ENCODE measurements at places on chromosomes 6 and 20.

- DNase-seq: no peak
Measured at GRCh38 chr6:166618251-166618650, 8.8 kb downstream of the RPS6KA2 start.

DNA sequence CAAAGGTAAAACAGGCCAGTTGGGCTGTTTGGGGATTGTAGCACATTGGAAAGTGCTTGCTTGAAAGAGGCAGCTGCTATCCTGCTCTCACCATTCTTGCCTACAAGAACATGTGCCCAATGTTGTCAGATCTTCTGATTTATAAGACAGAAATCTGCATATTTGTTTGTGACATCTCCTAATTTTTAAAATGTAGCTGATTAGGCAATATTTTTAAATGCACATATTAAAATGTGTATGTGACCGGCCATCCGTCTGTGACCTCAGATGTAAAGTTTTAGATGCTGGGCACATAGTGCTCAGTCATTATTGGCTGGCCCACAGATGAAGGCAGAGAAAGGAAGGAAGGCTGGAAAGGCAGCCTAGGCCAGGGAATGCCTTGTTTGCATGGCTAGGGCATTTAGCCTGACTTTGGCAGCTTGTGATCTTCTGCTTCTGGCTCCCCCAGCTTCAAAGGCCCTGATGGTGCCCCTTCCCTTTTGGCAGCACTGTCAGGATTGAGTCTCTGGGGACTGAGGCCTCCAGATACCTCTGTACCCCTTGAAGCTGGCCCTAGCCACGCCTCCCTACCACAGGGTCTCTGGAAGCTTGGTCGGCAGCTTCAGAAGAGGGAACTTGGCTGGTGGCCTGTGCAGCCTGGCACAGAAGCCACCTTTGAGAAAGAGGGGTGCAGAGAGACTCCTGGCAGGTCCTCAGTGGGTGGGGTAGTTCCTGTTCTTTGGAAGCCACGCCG, 6.4 kb downstream of the SNPH start:
- DNase-seq: no peak

DNA sequence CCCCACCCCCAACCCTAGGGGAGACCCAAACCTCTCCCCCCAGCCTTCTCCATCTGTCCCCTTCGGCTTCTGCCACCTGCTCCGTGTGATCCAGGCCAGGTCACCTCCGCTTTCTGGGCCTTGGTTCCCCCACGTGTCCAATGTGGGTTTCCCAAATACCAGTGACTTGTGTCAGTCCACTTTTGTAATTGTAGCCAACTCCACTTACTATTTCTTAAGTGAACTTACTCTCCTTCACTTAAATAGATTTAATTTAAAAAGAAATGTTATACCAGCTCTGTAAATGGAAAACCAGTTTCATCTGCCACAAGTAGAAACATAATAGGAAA, 10.0 kb upstream of the FAM110A start:
- DNase-seq: no peak

GRCh38 chr20:11261533-11262000, 587.8 kb upstream of the JAG1 start:
- DNase-seq: no peak

DNA sequence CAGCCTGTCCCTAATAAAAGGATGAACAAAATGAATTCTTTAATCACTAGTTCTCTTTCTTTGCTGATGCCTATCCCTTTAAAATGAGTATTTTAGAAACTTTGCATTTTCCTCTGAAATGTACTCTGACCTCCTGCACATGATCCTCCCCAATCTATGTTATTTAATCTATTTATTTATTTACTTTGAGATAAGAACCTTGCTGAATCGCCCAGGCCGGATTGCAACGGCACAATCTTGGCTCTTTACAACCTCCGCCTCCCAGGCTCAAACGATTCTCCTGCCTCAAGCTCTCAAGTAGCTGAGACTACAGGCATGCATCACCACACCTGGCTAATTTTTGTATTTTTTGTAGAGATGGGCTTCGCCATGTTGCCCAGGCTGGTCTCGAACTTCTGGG, 27.9 kb downstream of the ADTRP start:
- DNase-seq: no peak

DNA sequence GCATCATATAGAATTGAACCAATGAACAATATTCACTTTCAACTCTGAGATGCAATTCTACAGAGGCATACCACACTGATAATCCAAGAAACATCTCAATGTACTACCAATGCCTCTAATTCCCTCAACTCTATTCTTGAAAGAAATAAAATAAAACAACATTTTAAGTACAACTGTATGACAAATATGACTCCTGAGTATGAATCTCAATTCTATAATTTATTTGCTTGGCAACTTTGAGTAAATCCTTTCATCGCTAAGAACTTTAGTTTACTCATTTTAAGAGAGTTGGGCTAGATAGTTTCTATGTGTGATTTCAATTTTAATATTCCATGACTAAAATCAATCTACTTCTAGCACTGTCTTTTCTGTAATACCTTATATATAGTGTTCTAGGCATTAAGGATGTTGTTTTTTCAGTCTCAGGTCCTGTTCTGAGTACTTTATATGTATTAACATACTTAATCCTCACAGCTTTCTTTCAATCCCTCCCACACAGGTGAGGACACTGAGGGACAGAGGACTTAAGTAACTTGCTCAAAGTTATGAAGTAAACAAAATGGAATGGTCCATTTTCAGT, 33.4 kb downstream of the GOPC start:
- DNase-seq: no peak

- no peak for DNase-seq
Measured at GRCh38 chr6:153962555-153962954, 76.5 kb upstream of the OPRM1 start.

DNA sequence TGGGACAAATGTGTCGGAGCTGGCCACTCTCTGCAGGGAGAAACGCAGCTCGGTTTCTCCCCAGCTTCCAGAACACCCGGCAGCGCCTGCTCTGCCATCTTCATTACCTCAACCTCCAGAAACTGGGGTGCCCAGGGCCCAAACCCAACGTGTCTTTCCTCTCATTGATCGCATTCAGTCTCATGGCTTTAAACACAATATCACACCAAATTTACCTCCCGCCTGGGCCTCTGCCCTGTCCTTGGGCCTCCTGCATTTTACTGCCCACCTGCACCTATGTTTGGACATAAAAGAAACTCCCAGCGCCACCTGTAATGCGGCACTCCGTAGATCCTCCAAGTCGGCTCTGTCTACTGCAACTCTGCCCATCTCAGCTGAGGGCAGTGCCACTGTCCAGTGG, 22.2 kb downstream of the SERPINB6 start:
- no peak for DNase-seq

DNA sequence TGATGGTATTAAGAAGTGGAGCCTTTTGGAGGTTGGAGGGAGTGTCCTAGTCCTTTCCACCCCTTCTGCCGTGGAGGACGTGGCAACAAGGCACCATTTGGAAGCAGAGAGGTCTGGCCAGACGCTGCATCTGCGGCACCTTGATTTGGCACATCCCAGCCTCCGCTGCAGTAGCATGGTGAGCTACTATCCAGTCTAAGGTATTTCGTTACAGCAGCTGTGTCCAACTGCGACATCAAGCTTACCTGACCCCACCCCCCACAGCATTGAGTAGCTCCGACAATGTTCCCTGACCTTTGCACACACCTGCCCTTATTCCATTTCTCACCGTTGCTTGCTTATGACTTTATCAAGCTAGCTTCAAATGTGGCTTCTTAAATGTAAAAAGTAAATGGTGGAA, 29.8 kb upstream of the SYNJ2 start:
- no peak for DNase-seq

DNA sequence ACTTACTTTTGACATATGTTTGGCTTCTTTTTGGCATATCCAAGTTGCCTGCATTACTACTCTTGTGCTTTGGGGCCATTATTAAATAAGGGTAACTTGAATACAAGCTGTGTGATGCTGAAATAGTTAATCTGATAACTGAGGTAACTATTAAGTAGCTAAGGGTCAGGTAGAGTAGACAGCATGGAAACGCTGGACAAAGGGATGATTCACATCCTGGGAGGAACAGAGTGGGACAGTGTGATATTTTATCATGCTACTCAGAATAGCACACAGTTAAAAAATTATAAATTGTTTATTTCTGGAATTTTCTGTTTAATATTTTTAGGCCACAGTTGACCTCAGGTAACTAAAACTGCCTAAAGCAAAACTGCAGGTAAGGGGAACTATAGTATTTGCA, 483.9 kb downstream of the RFPL4B start:
- no peak for DNase-seq

GRCh38 chr20:22866812-22867341, 168.2 kb upstream of the SSTR4 start:
- no peak for DNase-seq

DNA sequence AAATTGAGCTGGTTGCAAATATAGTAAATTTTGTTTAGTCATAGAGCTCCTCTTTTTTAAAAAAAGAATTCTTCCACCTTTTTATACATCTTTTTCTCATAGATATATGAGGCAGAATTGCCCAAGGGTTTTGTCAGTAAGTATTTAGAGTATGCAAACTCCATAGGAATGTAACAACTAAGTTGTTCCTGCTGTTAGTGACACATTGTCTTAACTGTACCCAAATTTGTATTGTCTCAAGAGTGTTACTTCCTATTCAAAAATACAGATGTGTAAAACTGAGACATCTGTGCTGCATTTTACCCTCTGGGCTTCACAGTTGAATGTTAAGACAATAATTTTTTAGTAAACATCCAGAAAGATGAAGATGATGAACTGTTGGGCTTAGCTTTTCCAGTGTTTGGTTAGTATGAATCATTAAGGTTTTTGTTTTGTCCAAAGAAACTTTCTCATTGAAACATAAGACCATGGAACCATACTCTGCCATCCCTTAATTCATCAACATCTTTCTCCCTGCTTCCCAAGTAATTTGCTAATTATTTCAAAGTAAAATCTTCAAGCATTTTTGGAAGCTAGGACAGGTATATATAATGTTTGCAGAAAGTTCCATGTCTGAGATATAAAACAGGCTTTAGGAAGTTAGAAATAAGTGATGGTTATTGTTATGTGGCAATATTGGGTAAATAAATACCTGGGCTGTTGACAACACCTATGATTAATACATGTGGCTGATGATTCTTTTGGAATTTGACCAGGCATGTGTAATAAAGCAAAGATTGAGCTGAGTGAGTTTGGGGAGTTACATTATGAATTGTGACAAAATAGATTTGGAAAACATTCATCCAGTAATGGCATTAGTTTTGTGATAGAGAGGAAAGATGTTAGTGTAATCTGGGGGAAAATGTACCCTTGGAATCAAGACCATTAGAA, 11.2 kb downstream of the OGFRL1 start:
- no peak for DNase-seq

- no peak for DNase-seq
Measured at GRCh38 chr6:56370127-56370540, 122.8 kb upstream of the COL21A1 start.

- no peak for DNase-seq
Measured at GRCh38 chr6:46888031-46888430, 33.7 kb downstream of the ADGRF5 start.

GRCh38 chr6:21159465-21159864, 434.1 kb upstream of the SOX4 start:
- DNase-seq: no peak

GRCh38 chr20:20293691-20294385, 74.1 kb upstream of the INSM1 start:
- DNase-seq: no peak

- DNase-seq: no peak
Measured at GRCh38 chr6:218153-219018, 73.9 kb upstream of the DUSP22 start.

- DNase-seq: no peak
Measured at GRCh38 chr6:36353411-36353915, 16.8 kb upstream of the BNIP5 start.

DNA sequence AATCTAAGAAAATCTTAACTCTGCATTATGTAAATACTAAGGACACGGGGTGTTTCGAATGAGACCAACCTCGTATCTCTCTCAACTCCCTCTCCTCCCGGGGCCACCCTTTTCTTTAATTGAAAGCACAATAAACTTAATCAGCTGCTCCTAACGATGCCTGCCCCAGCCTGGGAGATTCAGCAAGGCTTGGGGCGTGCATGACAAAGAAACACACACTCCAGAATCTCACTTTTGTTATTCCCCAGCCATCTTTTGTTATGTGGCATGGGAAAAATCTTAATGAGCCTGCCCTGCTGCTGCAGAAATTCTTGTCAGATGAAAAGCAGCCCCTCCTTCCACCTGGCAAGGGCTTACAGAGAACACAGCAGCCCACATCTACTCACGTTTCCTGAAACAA, 117.4 kb downstream of the TTLL2 start:
- no peak for DNase-seq

DNA sequence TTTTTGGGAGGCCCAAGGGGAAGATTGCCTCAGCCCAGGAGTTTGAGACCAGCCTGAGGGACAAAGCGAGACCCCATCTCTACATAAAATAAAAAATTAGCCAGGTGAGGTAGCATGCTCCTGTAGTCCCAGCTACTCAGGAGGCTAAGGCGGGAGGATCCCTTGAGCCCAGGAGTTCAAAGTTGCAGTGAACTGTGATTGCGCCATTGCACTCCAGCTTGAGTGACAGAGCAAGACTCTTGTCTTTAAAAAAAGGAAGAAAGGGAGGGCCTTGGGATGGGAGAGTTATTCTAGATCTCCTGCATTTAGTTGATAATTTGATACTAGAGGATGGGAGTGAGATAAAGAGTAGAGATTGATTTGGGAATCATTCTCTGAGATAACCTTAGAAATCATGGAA, 68.1 kb downstream of the ITCH start:
- no peak for DNase-seq

GRCh38 chr6:33431880-33432541, 12.1 kb downstream of the SYNGAP1 start:
- no peak for DNase-seq

GRCh38 chr6:125182237-125183008, 28.9 kb downstream of the TPD52L1 start:
- no peak for DNase-seq

- no peak for DNase-seq
Measured at GRCh38 chr20:2815242-2815900, 584 bp downstream of the C20orf141 start.

GRCh38 chr20:55793986-55794385, 211.3 kb downstream of the CBLN4 start:
- DNase-seq: no peak

GRCh38 chr6:153621491-153621890, 417.5 kb upstream of the OPRM1 start:
- no peak for DNase-seq

- DNase-seq: no peak
Measured at GRCh38 chr6:52984247-52984646, 10.8 kb downstream of the GSTA4 start.

DNA sequence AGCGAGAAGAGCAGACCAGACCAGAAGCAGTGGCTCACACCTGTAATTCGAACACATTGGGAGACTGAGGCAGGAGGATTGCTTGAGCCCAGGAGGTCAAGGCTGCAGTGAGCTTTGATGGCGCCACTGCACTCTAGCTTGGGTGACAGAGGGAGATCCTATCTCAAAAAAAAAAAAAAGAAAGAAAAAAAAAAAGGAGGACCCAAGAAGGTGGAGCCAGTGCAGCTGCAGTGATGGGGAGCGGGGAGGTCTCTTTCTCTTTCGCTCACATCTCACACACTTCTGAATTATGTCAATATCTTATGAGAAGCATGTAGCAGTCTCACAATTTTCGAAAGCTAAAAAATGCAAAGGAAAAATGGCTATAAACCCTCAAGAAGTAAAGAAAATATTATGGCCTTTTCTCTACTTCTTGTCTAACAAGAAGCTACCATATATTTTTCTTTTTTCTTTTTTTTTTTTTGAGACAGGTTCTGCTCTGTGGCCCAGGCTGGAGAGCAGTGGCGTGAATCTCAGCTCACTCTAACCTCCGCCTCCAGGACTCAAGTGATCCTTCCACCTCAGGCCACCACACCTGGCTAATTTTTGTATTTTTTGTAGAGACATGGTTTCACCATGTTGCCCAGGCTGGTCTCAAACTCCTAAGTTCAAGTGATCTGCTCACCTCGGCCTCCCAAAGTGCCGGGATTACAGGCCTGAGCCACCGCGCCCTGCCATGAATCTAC, 3.8 kb upstream of the SPO11 start:
- DNase-seq: no peak
